ENCODE measurements at places on chromosomes 11 and 22.

GRCh38 chr11:68806931-68807844, 34.5 kb downstream of the CPT1A start:
- peak; percentile 64 for DNase-seq

DNA sequence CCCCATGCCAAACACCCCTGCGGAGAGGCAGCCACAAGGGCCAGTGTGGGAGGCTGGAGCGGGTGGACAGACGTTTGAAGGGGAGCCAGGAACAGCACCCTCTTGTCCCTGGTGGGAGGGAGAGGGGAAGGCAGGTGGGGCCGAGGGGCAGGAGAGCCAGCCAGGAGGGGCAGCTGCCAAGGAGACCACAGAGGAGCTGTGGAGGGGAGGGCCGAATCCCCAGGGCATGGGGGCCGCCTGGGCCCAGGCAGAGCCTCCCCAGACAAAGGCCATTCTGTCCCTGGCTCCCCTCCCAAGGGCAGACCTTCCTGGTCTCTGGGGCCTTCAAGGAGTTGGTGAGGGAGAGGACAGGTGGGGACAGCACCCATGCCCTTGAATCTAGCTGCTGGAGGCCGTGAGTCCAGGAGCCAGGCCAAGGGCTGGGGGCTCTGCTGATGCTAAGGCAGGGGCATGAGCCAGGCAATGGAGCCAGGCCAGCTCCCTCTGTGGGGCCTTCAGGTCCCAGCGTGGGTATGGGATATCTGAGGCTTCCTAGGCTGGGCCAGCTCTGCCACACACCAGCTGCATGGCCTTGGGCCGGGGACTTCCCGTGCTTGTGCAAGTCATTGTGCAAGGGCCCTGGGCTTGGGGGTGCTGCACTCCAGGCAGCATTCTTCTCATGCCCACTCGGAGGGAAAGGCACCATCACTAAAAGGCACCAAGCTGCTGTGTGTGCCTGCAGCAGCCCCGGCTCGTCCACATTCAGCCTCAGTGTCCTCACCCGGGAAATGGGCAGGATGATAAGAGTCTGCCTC, 11.4 kb downstream of the EMID1 start:
- DNase-seq = peak; percentile 74

GRCh38 chr11:24754406-24754805, 257.6 kb downstream of the LUZP2 start:
- no peak for DNase-seq

- DNase-seq = no peak
Observed at GRCh38 chr11:46175401-46176002, 54.2 kb upstream of the PHF21A start.

GRCh38 chr11:75616281-75616680, 52.6 kb downstream of the MAP6 start:
- DNase-seq = no peak

GRCh38 chr11:35811783-35812182, 132.1 kb upstream of the LDLRAD3 start:
- no peak for DNase-seq

DNA sequence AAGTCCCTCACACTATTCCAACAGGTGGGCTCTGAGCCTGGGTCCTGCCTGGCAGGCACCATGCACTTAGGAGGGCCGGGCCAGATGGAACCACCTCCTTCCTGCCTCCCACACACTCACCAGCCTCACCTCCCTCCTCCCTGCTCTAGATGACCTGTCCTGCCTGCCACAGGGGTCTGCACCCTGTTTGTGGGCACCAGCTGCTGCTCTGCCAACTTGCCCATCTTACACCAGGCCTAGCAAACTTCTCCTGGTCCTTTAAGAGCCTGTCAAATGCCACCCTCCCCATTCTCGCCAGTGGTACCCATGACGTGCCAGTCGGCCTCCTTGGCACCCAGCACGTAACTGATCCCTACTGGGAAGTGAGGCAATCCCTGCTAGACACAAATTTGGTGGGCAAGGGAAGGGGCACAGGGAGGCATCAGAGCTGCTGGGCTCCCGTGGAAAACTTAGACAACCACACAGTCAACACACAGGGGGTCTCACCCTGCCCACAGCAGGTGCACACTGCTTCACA, 3.1 kb downstream of the MOB2 start:
- DNase-seq = no peak

GRCh38 chr11:112745973-112746372, 215.2 kb upstream of the NCAM1 start:
- DNase-seq = no peak

DNA sequence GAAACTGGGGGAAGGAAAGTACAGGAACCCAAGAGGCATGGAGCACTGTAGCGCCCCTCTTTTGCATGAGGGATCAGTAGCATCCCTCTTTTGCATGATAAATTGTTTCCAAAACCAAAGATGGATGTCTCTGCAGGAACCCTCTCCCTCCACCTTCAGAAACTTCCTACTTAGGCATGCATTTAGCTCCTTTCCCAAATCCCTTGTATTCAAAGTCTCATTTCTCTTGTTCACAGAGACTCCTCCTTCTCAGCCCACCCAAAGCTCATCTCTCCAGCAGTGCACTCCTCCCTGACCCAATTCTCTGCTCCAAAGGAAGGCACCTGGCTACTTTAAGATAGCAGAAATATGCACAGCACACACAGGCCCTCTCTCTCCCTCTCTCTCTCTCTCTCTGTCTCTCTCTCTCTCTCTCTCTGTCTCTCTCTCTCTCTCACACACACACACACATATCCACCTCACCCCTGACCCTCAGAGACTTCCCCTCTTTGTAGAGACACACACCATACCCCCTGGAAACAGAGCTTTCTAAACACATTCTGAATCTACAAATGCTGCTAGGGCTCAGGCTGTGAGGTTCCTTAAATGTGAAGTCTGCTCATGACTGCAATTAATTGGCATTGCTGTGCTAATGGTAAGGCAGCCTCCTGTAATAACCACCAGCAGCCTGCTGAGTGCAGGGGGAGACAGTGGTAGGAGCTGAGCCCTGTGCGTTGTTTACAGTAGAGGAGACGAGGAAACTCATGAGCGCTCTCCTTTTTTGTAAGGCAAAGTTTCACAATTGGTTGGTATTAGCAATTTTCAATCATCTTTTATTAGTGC, 519.6 kb downstream of the NTM start:
- DNase-seq = no peak

All from GM03348 (cell line).